EH (cell line): ENCODE measurements at places on chromosomes 12 and 14.
A peak's percentile ranks its signal among the peaks of the same experiment; 100 is the strongest.

DNA sequence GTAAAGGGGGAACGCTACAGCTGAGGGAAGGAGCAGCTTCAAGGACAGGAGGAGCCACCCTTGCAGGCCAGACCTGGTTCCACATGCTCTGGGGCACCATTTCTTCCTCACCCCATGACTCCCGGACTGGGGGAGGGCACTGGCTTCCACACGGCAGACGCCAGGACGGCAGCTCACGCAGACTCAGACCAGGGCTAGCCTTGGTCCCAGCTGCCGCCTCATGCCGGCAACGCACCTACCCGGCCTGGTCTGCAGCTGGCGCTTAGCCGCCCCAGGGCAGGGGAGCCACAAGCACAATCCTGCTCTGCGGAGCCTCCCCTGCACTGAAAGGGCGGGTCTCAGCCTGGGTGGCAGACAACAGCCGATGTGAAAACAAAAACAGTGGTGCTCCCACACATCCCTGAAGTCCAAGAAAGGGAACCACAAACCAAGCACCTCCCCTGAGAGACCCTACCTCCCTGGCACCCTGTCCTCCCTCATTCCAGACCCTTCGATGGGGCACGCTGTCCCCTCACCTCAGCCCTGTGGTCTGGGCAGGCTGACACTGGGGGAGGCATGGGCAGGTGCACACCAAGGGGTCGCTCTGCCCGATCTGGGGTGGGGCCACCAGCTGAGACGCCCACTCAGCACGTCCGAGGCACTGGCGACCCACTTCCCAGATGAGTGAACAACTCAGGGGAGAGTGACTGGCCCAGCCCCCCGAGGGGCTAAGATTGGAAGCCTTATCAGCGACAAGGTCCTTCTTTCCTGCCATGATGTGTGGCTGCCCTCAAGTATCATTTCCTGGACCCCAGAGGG lies 65.0 kb downstream of the CHGA start:
- no peak for DNase-seq

- no peak for DNase-seq
Observed at GRCh38 chr14:33061667-33062325, 123.1 kb downstream of the NPAS3 start.

GRCh38 chr12:92921877-92922276 lies 7.2 kb downstream of the EEA1 start:
- no peak for DNase-seq

- DNase-seq, result no peak
Observed at GRCh38 chr12:124222368-124223245, 72.3 kb upstream of the RFLNA start.

DNA sequence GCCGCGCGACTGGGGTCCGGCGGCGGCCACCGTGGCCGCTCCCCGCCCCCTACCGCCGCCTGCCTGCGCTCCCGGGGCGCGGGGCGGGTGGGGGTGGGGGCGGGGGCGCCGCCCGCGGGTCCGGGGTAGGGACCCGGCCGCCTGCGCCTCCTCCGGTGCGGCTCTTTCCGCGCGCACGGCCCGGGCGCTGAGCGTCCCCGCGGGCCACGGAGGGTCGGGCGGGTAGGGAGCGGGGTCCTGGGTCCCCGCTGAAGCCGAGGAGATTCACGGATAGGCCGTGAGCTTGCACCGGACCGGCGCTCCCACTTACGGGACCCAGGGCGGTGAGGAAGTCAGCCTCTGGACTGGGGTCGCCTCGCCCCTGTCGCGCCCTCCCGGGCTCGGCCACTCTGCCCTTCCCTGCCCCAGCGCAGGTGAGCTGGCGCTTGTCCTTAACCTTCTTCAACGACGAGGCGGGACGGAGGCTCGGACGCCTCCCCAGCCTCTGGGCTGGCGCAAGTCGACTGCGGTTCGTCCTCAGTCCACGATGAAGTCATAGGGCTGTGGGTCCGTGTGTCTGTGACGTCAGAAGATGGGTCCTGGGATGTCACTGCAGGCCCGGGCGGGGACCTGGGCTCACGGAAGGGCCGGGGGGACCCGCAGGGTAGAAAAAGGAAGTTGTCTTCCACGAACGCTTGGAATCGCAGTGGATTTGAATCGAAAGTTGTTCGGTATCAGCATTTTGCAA lies 514 bp downstream of the FBXO34 start:
- DNase-seq, result peak; percentile 76

DNA sequence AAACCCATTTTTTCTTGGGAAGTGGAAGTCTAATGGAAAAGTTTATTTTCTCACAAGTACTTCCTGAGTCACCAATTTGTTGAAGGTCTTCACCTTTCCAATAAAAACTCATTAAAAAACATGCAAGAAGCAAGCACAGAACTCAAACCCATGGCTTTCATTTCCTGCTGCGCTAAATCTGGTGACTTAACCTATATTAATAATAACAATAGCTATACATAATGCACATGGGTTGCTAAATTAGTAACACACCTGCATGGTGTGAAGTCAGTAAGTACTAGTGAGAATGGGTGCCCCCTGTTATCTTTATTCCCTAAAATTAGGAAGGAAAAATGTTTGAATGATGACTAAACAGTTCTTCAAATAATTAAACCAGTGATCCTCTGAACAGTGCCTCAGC lies 52.3 kb downstream of the PPP2R5C start:
- no peak for DNase-seq

DNA sequence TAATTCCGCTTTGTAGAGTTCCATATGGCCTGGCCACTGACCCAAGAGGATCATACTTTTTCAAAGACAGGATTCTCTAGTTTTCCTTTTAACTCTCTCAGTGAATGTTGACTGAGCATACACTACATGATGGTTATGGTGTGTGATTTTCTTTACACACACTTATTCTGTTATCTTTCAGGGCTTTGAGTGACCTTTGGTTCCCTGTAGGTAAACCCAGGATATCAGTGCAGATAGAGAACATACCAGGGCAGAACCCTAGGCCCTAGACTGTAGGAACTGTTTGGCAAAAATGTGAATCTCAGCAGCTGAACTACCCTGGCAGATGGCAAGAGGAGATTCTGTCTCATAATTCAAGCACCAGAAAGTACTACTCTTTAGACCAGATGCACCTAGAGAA lies 159.6 kb downstream of the KCNA5 start:
- no peak for DNase-seq

DNA sequence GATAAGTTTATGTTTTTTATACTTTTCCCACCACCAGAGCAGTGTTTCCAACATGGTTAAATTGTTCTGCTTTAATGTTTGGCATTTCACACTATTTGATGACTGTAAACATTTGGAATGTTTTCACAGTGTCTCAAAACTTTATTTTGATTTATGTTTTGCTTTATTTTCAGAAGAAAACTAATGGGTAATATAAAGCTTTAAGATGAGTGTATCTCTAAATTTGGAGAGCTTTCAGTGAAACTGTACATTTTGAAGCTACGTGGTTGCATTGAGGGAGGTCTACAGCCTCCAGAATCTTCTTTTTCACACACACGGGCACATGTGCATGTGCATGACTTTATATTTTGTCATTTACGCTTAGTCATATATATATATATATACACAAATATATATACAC lies 10.7 kb downstream of the BICD1 start:
- peak; percentile 65 for DNase-seq

DNA sequence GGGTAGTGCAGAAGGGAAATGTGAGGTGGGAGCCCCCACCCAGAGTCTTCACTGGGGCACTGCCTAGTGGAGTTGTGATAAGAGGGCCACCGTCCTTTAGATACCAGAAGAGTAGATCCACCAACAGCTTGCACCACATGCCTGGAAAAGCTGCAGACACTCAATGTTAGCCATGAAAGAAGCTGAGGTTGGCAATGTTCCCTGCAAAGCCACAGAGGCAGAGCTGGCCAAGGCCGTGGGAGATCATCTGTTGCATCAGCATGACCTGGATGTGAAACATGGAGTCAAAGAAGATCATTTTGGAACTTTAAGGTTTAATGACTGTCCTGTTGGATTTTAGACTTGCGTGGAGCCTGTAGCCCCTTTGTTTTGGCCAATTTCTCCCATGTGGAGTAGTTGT lies 468.4 kb upstream of the FOXG1 start:
- no peak for DNase-seq

- no peak for DNase-seq
Observed at GRCh38 chr14:99691111-99691885, 7.2 kb downstream of the CYP46A1 start.

GRCh38 chr12:6465467-6466183 lies 4.9 kb downstream of the VAMP1 start:
- peak; percentile 75 for DNase-seq

GRCh38 chr14:39563361-39563760 lies 131.1 kb upstream of the FBXO33 start:
- DNase-seq, result no peak

- peak; percentile 54 for DNase-seq
Observed at GRCh38 chr14:73457041-73457923, 1.1 kb downstream of the NUMB start.

GRCh38 chr12:69991690-69992288 lies 166.8 kb downstream of the MYRFL start:
- no peak for DNase-seq

DNA sequence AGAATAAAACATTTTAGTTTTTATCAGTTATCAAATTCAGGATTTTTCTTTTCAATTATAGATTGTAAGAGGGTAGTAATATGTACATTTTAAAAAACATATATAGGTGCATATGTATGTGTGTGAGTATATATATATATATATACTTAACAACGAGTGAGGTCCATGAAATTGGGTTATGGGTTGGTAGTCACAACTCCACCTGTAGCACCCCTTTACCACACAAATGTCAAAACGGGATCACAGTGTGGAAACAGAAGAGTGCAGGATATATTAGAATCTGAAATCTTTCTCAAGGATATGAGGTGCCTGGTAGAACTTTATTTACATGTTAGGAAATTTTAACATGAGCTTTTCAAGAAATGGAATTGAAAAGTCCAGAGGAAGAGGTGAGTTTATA lies 31.3 kb downstream of the MIA2 start:
- peak; percentile 37 for DNase-seq

DNA sequence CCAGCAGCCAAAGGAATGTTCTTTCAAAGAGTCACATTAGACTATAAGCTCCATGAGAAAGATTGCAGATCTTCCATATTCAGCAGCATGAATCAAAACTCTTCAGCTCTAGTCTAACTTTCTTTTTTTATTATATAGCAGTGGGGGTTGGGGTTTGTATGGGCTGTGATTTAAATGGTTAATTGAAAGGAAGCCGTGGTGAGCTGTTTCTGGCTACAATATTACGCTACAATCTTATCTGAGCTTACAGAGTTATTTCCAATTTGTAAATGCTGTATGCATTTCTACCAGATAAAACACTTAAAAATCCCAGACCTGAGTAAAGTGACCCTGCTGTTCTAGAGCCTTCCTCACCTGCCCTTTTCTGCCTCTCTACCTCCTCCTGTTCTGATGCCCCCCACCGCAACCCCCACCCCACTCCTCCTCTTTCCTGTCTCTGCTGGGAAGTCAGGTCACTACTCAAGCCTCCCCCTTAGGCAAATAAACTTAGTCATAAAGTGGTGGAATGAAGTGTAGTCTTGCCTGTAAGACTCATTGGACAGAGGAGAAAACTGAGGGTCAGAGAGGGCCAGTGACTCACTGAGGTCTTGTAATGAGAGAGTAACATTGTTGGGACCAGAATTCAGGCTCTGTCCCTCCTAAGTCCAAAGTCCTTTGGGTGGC lies 1089.5 kb downstream of the BCL11B start:
- no peak for DNase-seq

DNA sequence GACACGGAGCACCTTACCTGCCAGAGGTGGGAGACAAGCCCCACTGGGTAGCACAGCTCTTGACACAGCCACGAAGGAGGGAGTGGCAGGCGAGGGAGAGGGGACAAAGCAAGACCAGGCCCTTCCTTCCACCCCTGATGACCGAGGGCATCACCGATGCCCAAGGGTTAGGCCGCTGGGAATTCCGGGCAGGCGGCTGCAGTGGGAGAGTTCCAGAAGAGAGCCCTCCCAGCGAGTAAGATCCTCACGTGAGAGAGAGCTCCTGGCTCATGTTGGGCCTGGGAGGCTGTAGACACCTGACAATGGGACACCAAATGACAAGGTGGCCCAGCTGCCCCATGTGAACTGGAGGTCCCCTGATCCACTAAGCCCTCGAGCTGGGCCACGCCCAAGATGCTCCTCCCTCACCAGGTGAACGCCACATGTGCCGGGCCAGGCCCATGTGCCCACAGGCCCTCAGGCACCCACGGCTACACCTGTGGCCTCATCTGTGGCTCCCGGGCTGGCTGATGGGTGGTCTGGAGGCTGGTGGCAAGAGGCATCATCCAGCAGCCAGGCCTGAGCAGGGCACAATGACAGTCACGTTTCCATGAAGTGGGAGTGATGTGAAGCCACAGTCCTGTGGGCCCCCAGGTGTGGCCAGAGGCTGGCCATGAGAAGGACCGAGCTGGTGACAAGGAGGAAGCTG lies 32.1 kb upstream of the C14orf180 start:
- DNase-seq, result no peak

- peak; percentile 22 for DNase-seq
Observed at GRCh38 chr12:22635812-22636211, 10.8 kb downstream of the ETNK1 start.

GRCh38 chr12:8685051-8685450 lies 12.7 kb upstream of the RIMKLB start:
- no peak for DNase-seq

- no peak for DNase-seq
Observed at GRCh38 chr12:3757261-3757660, 4.4 kb upstream of the CRACR2A start.

GRCh38 chr12:47367912-47368537 lies 288.3 kb upstream of the AMIGO2 start:
- DNase-seq, result no peak

DNA sequence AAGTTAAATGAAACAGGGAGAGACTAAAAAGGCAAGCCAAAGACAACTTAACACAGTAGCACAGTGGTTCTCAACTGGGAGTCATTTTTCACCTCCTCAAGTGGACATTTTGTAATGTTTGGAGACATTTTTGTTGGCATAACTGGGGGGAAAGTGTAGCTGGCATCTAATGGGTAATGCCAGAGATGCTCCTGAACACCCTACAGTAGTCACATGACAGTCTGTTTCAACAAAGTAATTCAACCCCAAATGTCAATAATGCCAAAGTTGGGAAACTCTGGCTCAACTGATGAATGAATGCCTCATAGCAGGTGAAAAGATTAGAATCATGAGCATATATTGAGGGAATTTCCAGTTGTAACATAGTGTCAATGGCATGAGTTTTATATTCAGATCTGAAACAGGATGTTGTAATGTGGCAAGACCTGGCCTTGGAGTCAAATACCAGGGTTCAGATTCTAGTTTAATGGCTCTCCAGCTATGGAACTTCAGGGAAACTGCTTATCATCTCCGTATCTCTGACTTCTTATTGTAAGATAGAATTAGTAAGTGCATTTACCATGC lies 2.4 kb upstream of the OR4K5 start:
- DNase-seq, result no peak

GRCh38 chr12:28156362-28156761 lies 33.9 kb upstream of the CCDC91 start:
- DNase-seq, result no peak
